ENCODE measurements at places on chromosomes 4 and X.

DNA sequence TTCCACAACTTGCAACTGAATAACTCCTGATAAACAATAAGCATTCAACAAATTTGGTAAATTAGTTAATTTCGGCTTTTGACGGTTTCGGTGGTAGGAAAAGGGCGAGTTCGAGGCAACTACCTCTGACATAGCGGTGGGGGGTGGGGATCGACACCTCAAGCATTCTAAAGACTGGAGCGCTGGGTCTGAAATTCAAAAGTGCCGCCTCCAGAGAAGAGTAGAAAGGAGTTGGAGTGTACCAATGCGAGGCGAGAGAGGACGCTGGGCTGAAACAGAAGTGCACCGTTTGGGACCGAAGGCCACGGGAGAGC, 725 bp downstream of the SMC1A start:
- peak; percentile 31 for DNase-seq

DNA sequence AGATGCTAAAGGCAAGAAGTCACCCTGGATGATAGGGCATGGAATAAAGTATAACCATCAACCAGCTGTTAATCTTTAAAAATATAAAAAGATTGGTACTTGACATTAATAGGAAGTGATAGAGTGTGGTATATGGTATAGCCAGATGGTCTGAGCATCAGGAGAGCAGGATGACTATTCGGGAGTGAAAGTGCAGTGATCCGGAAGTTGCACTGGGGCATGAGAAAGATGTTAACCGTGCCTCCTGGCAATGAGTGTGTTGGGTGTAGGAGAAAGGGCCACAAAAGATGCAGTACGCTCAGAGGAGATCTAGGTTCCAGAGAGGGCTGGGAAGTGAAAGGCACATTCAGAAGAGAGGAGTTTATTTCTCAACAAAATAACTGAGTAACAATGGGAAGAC, 65.0 kb downstream of the TSPAN7 start:
- no peak for DNase-seq

DNA sequence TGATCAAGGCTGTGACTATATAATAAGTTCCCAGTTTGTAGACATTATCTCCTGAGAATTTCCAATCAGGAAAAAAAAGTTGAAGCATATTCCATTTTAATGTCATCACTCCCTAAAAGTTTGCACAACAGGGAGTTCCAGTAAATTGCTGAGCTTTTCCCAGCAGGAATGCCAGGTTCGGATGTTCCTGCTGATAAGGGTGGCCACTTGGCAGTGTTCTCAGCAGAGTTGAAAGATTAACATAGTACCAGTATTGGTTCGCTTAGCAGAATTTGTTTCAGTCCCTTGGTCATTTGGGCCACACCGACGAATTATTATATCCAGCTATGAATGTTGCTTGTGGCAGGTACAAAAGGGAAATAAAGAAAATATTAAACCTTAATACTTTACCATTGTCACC, 5.2 kb upstream of the CXCL2 start:
- DNase-seq: peak; percentile 37

DNA sequence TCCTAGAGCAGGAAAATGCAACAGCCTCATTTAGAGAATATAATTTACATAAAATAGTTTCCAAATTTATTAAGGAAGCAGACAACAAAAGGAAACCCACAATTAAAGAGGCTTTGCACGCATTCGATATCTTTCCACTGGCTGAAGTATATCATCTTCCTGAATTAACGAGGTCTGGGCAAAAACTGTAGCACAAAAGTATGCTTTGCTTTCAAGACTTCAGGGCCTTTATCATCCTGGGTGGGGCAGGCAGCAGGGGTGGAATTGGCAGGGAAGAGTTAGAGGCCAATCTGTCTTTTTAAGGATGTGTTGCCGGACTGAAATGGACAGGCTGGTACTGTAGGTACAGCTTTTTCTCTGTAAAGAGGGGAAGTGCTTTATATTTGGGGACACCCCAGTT, 17.0 kb upstream of the STX18 start:
- DNase-seq: no peak

DNA sequence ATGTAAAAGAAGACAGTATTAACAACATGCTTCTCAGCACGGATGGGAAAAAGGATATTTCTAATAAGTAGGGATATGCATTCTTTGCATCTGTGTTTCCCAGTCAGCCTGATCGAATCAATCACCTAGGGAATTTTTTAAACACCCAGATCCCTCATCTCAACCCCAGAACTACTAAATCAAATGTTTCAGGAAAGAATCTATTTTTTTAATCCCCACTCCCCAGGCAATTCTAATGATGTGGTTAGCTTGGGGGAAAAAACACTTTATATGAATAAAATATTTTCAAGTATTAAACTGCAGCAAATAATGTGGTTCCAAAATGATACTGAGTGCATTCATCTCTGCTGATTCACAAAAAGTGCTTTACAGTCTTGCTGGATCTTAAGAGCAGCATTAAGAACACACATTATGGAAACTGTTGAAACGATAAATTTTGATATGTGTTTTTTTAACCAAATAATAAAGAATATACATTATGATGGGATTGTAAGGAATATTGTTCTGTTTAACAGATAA, 68.7 kb upstream of the GUCY1A1 start:
- DNase-seq: no peak

- DNase-seq: peak; percentile 2
Observed at GRCh38 chrX:41734530-41734929, 10.5 kb downstream of the GPR82 start.

GRCh38 chr4:10226756-10227155, 110.2 kb upstream of the WDR1 start:
- DNase-seq: no peak

- DNase-seq: no peak
Observed at GRCh38 chr4:153582954-153583702, 101.0 kb upstream of the TLR2 start.
